Glutamatergic neuron (in vitro differentiated cells): ENCODE measurements at places on chromosomes 5 and 9.

- peak; percentile 70 for DNase-seq
Measured at GRCh38 chr5:141135030-141135717, at the start of gene PCDHB5. Gene PCDHB5 (plus strand): TSS chr5:141135206. CDS start chr5:141135435, 229 bp downstream.

GRCh38 chr5:126055348-126055729, 367.9 kb upstream of the GRAMD2B start:
- no peak for DNase-seq

GRCh38 chr5:14146725-14147124, 3.6 kb downstream of the TRIO start:
- no peak for DNase-seq

- DNase-seq, result no peak
Measured at GRCh38 chr5:1334831-1335539, 9.9 kb downstream of the CLPTM1L start.

DNA sequence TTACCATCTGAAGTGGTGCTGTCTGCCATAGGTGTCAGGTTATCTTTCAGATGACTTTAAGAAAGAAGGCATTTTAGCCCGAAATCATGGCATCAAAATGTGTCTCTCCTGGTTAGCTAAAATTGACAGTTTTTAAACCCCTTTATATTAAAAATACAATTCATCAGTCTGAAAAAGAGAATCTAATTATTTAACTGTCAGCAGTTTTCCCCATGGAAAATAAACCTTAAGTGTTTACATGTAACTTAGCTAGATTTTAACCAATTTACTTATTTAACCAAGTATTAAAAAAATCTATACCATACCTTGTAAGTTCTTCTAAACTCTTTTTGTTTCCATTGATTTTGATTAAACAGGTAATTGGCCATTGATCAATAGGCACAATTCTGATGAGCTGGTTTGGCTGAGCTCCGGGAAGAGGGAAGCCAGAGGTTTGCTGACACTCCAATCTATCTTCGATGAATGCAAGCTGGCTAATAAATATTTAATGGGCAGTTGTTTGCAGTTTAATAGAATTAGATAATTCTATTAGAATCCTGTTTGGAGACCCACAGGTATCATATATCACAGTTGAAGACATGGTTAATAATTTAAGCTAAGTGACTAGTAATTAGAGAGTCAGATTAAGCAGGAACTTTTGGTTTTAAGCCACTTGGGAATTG, 114.0 kb downstream of the MAT2B start:
- DNase-seq, result no peak

GRCh38 chr5:28066856-28067255, 1028.5 kb upstream of the CDH9 start:
- no peak for DNase-seq
